ENCODE measurements at places on chromosomes 2 and 18.

DNA sequence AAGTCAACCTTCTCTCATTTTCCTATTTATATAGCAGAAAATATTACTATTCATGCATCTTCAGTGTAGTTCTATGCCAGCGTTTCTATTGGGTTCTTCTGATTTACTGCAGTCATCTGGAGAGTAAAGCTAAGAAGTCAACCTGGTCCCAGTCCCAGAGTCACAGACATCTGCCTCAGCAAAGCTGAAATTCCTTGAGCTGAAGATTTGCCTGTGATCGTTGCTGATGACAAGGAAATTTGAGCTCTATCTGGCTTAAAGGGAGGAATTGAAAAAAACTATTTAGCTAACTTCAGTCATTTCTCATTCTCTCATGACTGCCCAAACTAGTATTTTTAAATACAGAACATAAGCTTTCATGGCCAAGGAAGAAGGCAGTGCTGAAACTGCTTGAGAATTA is 45.7 kb downstream of the RND3 start:
- no peak for DNase-seq

GRCh38 chr2:170394641-170395387 is 216.9 kb downstream of the MYO3B start:
- no peak for DNase-seq

- DNase-seq, result no peak
Measured at GRCh38 chr2:234363647-234364294, 133.1 kb downstream of the ARL4C start.

DNA sequence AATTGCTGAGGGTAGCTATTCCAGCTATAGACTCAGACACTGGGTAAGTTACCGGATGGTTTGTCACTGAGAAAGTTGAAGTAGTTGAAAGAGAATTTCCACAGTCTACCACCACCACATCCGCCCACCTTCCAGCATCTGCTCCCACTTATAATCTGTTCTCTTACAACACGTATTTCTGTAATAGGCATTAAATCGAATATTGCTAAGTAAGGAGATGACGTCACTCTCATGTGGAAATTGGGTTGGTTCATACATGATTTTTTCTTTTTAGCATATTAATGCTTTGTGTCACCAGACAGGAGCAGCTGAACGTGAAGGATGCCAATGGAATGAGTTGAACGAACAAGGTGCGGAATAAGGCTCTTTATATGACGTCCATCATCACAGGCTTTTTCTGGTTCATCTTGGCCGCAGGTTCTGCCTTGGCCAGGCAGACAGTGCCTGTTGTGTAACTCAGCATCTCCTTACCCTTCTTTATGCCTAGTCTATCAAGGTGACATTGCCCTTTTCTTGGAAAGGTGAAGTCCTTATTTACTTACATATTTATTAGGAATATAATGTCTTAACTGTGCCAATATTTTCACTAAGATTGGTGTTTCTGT is 45.9 kb downstream of the THUMPD2 start:
- no peak for DNase-seq

- DNase-seq, result no peak
Measured at GRCh38 chr18:59505356-59505755, 146.3 kb upstream of the LMAN1 start.

GRCh38 chr2:79824086-79824786 is 311.4 kb downstream of the CTNNA2 start:
- no peak for DNase-seq

Measured in cardiac fibroblast (primary cell).